NT2/D1 (cell line): ENCODE measurements at places on chromosomes 12 and 14.

- DNase-seq: no peak
Observed at GRCh38 chr14:74457565-74457895, 31.5 kb upstream of the SYNDIG1L start.

- DNase-seq: no peak
Observed at GRCh38 chr14:50797250-50798047, 33.5 kb downstream of the NIN start.

DNA sequence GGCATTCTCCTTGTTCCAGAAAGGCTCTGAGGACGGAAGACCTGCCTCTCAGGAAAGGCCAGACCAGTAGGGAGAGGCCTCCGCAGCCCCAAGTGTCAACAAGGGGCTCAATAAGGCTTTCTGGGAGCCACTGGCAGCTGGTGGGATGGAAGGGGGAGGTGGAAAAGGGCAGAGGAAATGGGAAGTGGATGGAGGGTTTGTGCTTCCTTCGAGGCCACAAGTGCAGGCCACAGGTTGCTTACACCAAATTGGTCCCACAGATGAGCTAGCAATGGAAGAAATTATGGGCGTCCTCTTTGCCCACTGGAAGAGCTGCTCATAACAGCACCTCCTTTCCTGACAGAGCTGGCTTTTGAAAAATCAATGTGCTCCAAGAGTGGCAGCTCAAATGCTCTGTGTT lies 28.2 kb downstream of the P2RX4 start:
- DNase-seq: no peak

- DNase-seq: no peak
Observed at GRCh38 chr14:64871344-64871743, 8.4 kb downstream of the SPTB start.

DNA sequence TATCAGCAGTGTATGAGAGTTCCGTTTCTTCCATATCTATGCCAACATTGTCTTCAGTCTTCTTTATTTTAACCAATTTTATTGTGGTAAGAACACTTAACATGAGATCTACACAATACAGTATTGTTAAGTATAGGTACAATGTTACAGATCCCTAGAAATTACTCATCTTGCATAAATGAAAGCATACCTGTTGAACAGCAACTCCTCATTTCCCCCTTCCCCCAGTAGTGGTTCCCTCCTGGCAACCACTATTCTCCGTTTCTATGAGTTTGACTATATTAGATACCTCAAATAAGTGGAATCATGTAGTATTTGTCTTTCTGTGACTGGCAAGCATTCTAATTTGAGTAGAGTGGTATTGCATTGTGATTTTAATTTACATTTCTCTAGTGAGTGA lies 150.5 kb downstream of the CRADD start:
- DNase-seq: no peak

DNA sequence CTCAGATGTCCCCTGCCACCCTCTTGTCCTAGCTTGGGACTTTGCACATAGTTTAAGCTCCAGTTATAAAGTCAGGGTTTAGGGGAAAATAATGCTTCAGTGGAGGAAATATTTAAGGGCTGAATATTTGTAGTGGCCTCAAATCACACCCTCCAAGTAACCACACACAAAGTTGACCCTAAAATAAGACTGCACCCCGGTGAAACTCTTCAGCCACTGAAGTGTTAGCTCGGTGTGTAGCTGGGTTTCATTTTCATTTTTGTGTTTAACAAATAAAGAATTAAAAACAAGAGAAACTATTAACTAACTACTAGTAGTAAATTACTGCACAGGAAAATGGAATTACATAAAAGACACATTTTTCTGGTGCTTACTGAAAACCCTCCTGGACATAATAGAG lies 14.8 kb upstream of the BCL11B start:
- DNase-seq: no peak

DNA sequence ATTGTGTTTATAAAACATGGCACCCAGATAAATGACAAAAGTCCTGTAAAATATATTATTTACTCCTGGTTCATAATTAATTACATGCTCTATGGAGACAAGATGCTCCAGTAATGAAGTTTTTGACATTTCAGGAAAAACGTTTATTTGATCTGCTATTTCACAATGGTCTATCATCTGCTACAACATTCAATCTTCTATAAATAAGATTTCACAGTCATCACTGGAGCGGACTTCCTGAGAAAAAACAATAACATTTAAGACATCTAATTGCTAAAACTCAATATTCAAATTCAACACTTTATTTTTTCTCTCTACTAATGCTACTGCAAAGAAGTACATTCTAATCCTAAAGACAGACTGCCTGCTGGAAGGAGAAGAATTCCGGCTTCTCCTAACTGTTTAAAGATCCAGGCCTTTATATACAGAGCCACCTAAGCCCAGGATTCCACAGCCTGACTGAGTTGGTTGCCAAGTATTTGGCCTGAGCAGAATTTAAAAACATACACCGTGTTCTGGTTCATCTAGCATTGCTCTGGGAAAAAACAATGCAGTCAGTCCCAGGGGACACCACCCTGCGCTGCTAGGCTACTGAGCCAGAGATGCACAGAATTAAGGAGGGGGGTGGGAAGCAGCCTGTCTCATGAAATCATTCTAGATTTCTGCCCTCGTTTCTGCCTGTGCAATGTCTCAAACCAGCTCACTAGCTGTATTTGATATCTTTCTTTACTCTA lies 58.0 kb downstream of the TMTC1 start:
- DNase-seq: no peak

GRCh38 chr12:78562368-78563205 lies 302.0 kb upstream of the SYT1 start:
- peak; percentile 15 for DNase-seq

DNA sequence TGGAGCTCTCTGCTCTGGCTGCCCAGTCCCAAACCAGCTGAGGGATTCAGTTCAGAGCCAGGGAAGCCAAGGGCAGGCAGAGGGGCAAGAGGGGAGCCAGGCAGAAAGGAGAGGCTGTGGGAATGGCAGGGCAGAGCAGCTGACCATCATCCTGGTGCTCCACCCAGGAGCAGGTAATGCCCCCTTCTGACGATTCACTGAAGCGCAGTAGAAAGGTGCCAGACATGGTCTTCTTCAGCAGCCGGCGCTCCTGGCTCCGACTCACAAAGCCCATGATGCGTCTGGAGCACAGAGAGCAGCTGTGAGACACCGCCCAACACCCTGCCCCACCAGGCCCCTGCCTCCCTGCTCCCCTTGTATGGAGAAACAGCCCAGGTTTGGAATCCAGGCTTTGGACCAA lies 8.0 kb downstream of the IL23A start:
- no peak for DNase-seq

- DNase-seq: no peak
Observed at GRCh38 chr12:39006286-39006685, 100.9 kb upstream of the CPNE8 start.

GRCh38 chr14:103662029-103662428 lies 33.0 kb downstream of the KLC1 start:
- no peak for DNase-seq

DNA sequence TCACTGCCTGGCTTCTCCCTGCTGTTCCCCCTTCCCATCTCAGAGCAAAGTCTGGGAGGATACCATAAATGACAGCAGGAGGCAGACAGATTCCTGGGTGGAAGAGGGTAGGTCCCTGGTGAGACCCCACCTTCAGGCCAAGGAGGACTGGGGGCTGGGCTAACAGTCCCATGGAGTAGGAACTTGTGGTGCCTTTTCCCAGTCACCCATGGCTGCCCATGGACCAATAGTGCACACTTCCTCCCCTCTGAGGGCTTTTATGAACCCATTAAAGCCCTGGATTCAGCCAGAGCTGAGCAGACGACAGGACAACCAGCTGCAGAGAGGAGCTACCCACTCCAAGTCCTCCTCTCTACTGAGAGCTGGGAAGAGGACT lies 36.6 kb upstream of the OR5AU1 start:
- no peak for DNase-seq
